Cardiac fibroblast (primary cell): ENCODE measurements at places on chromosomes 7 and 10.

GRCh38 chr7:118076564-118076963 lies 107.4 kb upstream of the LSM8 start:
- DNase-seq, result no peak

- DNase-seq, result peak; percentile 58
Measured at GRCh38 chr10:16992611-16993119, 136.9 kb downstream of the CUBN start.

DNA sequence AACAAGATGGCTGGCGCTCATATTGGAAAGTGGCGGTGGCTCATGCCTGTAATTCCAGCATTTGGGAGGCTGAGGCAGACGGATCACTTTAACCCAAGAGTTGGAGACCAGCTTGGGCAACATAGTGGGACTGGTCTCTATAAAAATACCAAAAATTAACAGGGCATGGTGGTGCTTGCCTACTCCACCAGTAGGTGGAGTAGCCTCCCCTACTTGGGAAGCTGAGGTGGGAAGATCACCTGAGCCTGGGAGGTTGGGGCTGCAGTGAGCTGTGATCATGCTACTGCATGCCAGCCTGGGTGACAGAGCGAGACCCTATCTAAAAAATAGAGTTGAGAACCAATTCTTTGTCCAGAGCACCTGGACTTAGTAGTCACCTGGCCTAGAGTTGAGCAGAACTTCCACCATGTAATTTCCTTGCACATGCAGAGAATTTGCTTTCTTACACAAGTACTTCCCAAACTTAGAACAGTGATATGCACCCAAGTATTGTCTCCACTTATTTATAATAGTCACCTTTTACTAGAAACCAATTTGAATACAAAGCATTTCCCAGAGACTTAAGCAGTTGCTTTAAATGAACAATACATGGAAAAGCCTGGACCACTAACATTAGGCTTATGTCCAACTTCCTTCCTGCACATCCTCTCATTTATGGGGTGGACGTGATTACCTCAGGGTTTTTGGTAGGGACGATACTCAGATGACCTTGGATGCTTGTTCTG lies 15.9 kb downstream of the LAMB4 start:
- no peak for DNase-seq

DNA sequence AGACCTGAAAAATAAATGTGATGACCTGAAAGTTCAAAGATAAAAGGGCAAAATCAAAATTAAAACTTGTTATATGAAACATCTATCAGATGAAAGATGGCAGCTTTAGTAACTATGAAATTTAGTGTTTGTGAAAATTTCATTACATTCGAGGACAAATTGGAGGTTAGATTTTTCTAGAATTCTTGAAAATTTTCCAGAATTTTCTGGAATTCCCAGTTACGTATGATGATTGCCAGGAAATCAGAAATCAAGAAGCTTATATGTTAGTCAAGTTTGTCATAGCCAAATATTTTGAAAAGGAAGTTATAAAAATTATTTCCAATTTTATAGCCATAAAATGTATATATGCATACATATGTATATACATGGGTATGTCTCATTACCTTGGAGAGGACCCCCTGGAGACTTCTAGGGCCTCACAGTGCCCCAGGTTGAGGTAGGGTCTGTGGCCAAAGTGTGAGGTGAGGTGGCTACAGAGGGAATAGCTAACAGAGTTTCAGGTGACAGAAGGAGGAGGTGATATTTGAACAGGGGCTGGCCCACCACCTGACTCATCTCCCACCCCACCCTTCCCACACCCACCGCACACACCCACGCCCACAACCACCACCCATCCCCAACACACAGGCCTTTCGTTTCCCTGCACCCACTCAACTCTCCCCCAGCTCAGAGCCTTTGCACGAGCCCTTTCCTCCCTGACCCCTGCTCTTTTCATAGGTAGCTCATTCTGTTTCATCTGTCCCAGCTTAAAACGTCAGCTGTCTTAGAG lies 21.5 kb downstream of the C10orf105 start:
- DNase-seq, result no peak

GRCh38 chr7:43196379-43196778 lies 83.9 kb downstream of the HECW1 start:
- peak; percentile 12 for DNase-seq

- no peak for DNase-seq
Measured at GRCh38 chr10:86734207-86734988, 22.0 kb upstream of the BMPR1A start.
